ENCODE measurements at places on chromosomes 1 and 21. TPM values are rescaled to one million over a fixed set of nuclear protein-coding genes. Genes with fewer than 3 reads are reported as not detected.

CHRM3 gene
- 3.8 TPM for total RNA-seq

DNA sequence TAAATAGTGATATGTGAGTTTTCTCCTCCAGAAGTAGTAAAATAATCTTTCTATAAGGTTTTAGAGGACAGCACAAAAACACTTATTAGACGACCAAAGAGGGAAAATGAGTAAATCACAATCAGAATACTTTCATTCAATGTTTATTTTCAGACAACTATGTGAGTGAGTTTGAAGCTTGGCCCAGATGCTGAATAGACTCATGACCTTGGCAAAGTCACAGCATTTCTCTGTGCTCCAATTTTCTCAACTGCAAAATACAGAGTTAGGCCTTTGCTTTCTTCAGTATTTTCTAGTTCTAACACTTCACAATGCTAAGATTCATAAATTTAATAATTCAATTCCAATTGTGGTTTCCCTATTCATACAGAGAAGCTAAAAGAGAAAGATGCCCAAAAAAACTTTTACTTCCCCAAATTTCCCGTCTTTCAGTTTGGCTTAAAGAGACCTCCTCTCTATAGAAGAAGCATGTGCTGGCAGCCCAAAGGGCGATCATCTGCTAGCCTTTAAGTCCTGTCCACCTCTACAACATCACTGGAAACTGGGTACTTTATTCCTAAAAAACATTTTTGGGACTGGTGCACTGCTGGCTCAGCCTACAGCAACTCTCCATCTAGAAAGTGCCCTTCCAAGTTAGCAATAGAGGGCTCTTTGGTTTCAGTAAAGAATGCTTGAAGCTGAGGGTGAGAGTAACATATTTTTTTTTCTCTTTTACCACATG is 116.8 kb upstream of the GORAB start:
- no peaks in the 10 kb centered on the region for H3K27me3 ChIP-seq
- peak overlapping the region; percentile 95 for H3K27ac ChIP-seq
- no peak for DNase-seq
- H3K4me3 ChIP-seq: no peak overlapping the region
- H3K4me1 ChIP-seq: peaks cover 3% of the 10 kb centered on the region
- H3K36me3 ChIP-seq: no peaks in the 10 kb centered on the region

GRCh38 chr1:19123837-19124236 is 86.2 kb downstream of the UBR4 start:
- DNase-seq: no peak
- H3K4me1 ChIP-seq: no peaks in the 10 kb centered on the region
- no peaks in the 10 kb centered on the region for H3K27me3 ChIP-seq
- no peak overlapping the region for H3K27ac ChIP-seq

- no peak overlapping the region for H3K27ac ChIP-seq
- no peak overlapping the region for H3K4me3 ChIP-seq
- H3K27me3 ChIP-seq: no peaks in the 10 kb centered on the region
- DNase-seq: no peak
- no peaks in the 10 kb centered on the region for H3K36me3 ChIP-seq
- no peaks in the 10 kb centered on the region for H3K4me1 ChIP-seq
Observed at GRCh38 chr1:153353226-153353947, 4.3 kb upstream of the S100A9 start.

DNA sequence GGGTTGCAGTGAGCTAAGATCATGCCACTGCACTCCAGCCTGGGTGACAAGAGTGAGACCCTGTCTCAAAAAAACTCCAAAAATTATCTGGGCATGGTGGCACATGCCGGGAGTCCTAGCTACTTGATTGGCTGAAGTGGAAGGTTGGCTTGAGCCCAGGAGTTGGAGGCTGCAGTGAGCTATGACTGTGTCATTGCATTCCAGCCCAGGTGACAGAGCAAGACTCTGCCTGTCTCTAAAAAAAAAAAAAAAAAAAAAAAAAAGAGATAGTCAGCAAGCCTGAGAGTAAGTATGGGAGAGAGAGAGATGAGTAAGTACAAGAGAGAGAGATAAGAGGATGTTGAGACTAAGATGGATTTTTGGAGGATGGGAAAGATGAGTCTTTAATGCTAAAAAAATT is 180.8 kb upstream of the CACYBP start:
- H3K27me3 ChIP-seq: no peaks in the 10 kb centered on the region
- H3K36me3 ChIP-seq: no peaks in the 10 kb centered on the region
- no peaks in the 10 kb centered on the region for H3K4me1 ChIP-seq
- no peak for DNase-seq

- no peak overlapping the region for H3K27ac ChIP-seq
- no peaks in the 10 kb centered on the region for H3K27me3 ChIP-seq
- H3K4me3 ChIP-seq: no peak overlapping the region
- no peaks in the 10 kb centered on the region for H3K36me3 ChIP-seq
- H3K4me1 ChIP-seq: no peaks in the 10 kb centered on the region
Observed at GRCh38 chr1:66012106-66012784, 219.6 kb downstream of the PDE4B start.
